ENCODE measurements at places on chromosomes 5 and 9.

DNA sequence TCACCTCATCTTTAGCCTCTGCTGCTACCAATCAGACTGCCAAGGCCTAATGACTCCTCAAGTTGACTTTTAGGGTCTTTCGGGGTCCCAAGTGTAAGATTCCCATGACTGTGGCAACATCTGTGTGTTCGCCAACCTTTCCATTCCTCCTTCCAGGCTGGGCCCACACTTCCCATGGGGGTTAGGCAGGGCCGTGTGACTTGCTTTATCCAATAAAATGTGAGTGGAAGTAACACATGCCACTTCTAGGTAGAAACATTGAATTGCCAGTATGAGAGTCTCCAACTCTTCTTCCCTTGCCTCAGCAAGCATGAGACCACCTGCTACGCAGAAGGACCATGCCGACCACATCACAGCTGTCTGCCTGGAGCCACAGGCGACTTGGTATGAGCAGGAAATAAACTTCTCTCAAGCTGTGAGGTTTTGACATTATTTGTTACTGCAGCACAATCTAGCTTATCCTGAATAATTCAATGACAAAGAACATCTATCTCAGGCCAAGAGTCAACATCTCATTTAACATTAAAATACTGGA is 190.4 kb upstream of the IER5L start:
- H3K27me3 ChIP-seq = no peaks in the 10 kb centered on the region
- no peak for DNase-seq
- H3K27ac ChIP-seq = no peak overlapping the region

DNA sequence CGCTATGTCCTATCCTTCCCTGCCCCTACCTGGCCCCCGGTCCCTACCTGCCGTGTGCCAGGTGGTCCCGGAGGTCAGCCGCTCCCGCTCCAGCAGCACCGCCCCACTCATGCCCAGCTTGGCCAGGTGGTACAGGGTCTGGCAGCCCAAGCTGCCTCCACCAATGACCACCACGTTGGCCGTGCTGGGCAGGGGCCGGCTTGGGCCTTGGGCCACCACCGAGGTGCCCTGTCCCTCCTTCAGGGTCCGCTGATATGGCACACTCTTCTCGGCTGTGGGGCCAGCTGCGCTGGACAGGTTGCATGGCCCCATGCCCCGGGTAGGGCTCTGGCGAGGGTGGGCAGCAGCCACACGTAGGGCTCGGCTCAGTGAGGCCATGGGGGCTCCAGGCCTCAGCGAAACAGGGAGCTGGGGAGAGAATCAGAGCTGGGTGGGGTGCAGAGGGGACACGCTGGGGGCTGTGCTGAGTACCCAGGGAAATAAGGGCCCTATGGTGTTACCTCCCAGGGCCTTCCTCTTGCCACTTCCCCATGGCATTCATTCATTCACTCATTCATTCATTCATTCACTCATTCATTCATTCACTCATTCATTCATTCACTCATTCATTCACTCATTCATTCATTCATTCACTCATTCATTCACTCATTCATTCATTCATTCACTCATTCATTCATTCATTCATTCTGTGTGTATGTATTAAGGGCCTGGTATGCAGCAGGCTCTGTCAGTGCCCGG is 4.2 kb downstream of the SARDH start:
- H3K27me3 ChIP-seq = peaks cover 55% of the 10 kb centered on the region
- no peak for DNase-seq
- H3K4me3 ChIP-seq = no peak overlapping the region
- H3K4me1 ChIP-seq = peaks cover 14% of the 10 kb centered on the region
- no peaks in the 10 kb centered on the region for H3K36me3 ChIP-seq

DNA sequence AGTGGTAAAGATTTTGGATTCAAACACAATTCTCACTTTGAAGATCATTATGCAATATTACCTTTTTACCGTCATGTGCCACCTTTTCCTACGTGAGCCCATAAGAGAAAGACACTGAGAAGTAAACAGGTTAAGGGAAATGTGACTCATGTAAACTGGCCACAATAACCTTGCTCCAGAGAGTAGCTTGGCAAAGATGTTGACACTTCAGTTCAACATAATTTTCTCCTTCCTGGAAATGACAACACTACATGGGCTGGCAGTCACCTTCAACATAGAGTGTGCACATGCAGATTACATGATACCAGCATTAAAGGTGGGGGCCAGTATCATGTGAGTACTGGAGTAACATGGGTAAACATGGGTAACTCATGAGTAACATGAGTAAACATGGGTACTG is 141.9 kb downstream of the CDK5RAP2 start:
- peaks cover 64% of the 10 kb centered on the region for H3K36me3 ChIP-seq
- H3K27me3 ChIP-seq = no peaks in the 10 kb centered on the region
- no peak for DNase-seq

DNA sequence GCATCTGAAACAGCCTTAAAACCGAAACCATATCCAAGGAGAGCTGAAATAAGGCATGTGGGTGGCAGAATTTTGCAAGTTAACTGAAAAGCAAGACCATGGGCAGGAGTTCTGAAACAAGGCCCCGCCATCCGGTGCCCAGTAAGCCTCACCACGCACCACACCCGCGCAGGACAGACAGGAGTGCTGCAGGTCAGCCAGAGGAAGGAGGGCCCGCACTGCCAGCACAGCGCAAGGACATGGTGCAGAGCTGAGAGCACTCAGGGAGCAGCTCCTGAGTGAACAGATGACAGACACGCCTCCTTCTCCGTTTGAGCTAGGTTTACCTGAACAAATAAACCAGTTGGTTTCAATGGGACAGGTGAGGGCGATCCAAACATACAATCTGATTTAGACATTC is 16.5 kb upstream of the ISCA1 start:
- no peak for DNase-seq
- H3K27ac ChIP-seq = no peak overlapping the region
- H3K4me3 ChIP-seq = no peak overlapping the region
- peaks cover 78% of the 10 kb centered on the region for H3K36me3 ChIP-seq
- H3K27me3 ChIP-seq = no peaks in the 10 kb centered on the region

- no peaks in the 10 kb centered on the region for H3K36me3 ChIP-seq
- H3K4me3 ChIP-seq = no peak overlapping the region
Observed at GRCh38 chr9:34642679-34643078, 3.8 kb upstream of the GALT start.

DNA sequence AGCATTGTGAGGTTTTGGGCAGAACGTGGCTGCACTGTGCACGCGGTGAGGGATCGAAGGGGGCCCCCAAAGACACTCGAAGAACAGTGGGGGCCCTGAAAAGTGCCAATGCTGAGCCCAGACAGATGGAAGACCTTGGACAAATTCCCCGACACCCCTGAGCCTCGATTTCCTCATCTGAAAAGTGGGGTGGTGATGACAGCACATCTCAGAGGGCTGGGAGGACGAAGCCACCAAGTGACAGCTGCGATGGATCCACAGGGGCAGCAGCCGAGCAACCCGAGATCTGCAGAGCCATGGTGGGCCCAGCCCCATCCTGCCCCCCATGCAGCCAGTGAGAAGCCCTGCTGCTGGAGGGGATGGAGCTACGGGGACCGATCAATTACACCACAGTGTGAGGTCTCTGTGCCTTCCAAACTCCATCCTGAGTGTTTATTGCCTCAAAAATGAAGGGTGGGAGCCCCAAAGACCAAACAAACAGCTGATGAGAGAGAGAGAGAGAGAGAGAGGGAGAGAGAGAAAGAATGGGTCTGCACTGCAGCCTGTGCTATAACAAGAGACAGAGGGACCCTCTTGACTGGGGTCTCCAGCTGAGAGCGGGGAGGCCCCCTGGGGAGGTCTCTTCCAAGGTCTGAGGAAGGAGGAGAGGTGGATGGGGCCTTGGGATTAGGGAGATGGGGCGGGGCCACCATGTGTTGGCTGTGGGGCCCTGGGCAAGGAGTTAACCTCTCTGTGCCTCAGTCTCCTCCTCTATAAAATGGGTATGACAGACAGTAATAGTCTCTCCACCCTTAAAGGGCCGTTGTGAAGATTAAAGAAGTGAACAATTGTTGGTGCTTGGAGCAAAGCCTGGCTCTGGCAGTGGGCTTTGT is 134.4 kb upstream of the IER5L start:
- H3K4me1 ChIP-seq = peaks cover 19% of the 10 kb centered on the region
- no peak overlapping the region for H3K4me3 ChIP-seq
- H3K36me3 ChIP-seq = no peaks in the 10 kb centered on the region
- peak; percentile 49 for DNase-seq
- no peak overlapping the region for H3K27ac ChIP-seq
- no peaks in the 10 kb centered on the region for H3K27me3 ChIP-seq

DNA sequence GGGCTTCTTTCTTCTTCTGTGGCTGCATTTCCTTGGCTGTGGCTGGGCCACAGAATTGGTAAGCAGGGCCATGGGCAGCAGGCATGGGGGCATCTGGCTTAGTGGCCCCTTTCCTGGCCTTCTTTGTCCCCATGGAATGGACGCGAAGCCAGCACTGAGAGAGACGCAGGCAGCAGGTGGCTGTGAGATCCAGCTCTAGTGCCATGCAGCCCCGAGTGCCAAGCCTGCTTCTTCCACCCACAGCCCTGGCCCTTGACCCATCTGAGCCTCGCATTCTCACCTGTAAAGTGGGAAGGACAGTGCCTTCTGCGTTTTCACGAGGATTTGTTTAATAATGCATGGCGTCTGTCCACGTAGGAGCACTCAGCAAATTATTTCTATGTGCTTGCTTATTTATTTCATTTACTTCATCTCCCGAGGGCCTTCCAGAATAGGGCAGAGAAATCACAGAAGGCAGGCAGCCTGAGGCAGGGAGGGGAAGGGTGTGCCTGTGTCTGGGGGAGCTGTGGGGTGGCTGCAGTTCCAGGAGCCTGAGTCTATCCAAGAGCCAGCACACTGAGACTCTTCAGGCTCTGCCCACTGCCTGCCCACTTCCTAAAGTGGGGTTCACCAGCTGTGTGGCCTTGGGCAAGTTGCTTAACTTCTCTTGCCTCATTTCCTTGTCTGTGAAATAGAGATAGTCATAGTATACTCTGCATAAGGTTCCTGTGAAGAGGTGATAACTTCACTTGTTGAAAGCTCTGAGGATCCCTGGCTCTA is 55.2 kb downstream of the NTNG2 start:
- no peaks in the 10 kb centered on the region for H3K36me3 ChIP-seq
- no peak overlapping the region for H3K27ac ChIP-seq
- peaks cover 10% of the 10 kb centered on the region for H3K4me1 ChIP-seq
- peaks cover 4% of the 10 kb centered on the region for H3K27me3 ChIP-seq
- no peak for DNase-seq

- peaks cover 76% of the 10 kb centered on the region for H3K4me1 ChIP-seq
- DNase-seq = no peak
- no peak overlapping the region for H3K27ac ChIP-seq
- H3K27me3 ChIP-seq = no peaks in the 10 kb centered on the region
- peak overlapping the region; percentile 80 for H3K4me3 ChIP-seq
- peaks cover 12% of the 10 kb centered on the region for H3K36me3 ChIP-seq
Observed at GRCh38 chr9:94169968-94170367, 85.7 kb downstream of the PTPDC1 start.

DNA sequence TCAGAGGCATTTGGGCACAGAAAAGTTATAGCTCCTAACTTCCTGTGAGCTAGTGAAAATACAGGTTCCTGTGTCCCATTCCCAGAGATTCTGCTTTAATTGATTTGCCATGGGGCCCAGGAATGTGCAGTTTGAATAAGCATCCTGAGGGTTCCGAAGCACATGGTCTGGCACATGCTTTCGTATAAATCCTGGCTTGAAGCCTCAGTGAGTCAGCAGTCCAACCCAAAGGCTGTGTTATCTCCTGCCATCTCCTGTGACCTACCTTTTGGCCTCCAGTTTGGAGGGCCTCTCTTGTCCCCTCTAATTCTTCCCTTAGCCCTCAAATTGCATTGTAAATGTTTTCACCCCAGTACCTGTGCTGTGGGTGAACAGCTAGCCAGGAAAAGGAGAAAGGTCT is 183.8 kb downstream of the NR3C1 start:
- H3K27ac ChIP-seq = no peak overlapping the region
- no peaks in the 10 kb centered on the region for H3K4me1 ChIP-seq

DNA sequence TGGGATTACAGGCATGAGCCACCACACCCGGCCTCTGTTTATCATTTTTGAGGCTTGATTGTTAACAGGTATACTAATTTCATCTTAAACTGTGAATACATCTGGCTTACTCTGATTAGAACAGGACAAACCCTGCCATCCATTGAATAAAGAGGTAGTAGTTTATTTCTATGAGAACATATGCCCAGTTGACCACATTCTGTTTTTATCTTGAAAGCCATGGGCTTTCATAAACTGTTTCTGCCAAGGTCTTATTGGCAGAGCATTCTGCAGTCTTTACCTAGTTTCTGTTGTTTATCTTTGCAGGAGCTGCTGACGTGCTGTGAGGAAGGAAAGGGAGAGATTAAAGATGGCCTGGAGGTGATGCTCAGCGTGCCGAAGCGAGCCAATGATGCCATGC is 184.9 kb upstream of the OTULINL start:
- H3K4me1 ChIP-seq = peaks cover 9% of the 10 kb centered on the region
- H3K36me3 ChIP-seq = peaks cover 59% of the 10 kb centered on the region
- H3K27me3 ChIP-seq = no peaks in the 10 kb centered on the region
- no peak overlapping the region for H3K27ac ChIP-seq

DNA sequence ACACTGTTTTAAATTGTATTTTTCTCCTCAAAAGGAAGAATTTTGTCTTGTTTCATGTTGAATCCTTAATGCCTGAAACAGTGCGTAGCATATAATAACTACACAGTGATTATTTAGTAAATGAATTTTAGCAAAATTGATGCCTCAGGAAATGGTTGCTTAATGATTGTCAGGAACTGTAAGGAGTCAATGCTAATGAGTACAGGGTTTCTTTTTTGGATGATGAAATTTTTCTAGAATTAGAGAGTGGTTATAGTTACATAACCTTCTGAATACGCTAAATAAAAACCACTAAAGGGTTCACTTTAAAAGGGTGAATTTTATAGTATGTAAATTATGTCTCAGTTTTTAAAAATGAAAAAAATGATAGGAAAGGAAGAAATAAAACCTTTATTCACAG is 14.9 kb downstream of the FAM151B start:
- H3K36me3 ChIP-seq = no peaks in the 10 kb centered on the region
- H3K4me1 ChIP-seq = no peaks in the 10 kb centered on the region
- no peak overlapping the region for H3K27ac ChIP-seq

DNA sequence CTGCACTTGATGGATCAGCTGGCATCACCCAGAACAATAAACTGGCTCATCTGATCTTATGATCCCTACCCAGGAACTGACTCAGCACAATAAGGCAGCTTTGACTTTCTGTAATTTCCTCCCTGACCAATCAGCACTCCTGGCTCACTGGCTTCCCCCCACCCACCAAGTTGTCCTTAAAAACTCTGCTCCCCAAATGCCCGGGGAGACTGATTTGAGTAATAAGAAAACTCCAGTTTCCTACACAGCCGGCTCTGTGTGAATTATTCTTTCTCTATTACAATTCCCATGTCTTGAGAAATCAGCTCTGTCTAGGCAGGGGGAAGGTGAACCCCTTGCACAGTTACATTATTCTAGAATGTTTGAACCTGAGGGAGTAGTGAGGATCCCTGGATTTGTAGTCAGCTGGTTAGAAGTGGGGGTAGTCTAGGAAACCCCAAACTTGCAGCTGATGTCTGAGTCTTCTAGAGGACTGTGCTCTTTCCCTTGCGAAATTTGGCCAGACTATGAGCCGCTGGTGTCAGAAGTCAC is 111.7 kb upstream of the NEK6 start:
- H3K4me1 ChIP-seq = no peaks in the 10 kb centered on the region
- no peak overlapping the region for H3K4me3 ChIP-seq
- H3K36me3 ChIP-seq = no peaks in the 10 kb centered on the region
- peaks cover 4% of the 10 kb centered on the region for H3K27me3 ChIP-seq
- no peak overlapping the region for H3K27ac ChIP-seq

- no peaks in the 10 kb centered on the region for H3K36me3 ChIP-seq
- no peak overlapping the region for H3K27ac ChIP-seq
- no peaks in the 10 kb centered on the region for H3K4me1 ChIP-seq
- DNase-seq = no peak
Observed at GRCh38 chr9:23764219-23764618, 61.8 kb downstream of the ELAVL2 start.

GRCh38 chr5:94025788-94026473 is 284.5 kb upstream of the POU5F2 start:
- no peak for DNase-seq
- no peaks in the 10 kb centered on the region for H3K4me1 ChIP-seq
- H3K27ac ChIP-seq = no peak overlapping the region
- H3K27me3 ChIP-seq = no peaks in the 10 kb centered on the region

Data from suprapubic skin (tissue), 4 donors.